ENCODE measurements at places on chromosomes 7 and 10.

DNA sequence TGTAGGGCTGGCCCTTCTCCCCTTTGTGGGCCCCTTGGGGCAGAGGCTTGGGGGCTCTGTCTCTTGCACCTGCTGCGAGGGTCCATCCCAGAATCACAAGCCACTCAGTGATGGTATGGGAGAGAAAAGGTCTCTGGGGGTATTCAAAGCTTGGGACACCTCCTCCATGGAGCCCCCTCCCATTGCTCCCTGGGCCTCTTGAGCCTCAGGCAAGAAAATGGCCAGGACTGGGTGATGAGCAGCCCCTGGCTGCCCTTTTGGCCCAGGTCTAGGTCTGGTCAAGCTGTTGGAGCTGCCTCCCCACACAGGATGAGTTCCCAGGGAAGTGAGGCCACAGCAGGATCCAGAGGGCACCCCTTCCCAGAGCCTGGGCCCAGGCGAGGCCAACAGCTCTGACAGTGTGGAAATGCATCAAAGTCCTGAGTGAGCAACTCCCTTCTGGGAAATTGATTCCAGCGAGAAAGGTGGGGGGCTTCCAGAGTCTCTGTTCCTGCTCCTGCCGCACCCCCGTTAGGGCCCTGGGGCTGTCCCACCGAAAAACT is 3.4 kb upstream of the MYL7 start:
- DNase-seq: no peak

GRCh38 chr10:76778914-76779795 is 858.5 kb downstream of the KCNMA1 start:
- peak; percentile 12 for DNase-seq

GRCh38 chr7:36285276-36285675 is 104.4 kb upstream of the ANLN start:
- no peak for DNase-seq

GRCh38 chr7:130024390-130024789 is 26.8 kb downstream of the ZC3HC1 start:
- DNase-seq: no peak

- DNase-seq: no peak
Measured at GRCh38 chr7:38316733-38317360, 43.4 kb upstream of the TARP start.

DNA sequence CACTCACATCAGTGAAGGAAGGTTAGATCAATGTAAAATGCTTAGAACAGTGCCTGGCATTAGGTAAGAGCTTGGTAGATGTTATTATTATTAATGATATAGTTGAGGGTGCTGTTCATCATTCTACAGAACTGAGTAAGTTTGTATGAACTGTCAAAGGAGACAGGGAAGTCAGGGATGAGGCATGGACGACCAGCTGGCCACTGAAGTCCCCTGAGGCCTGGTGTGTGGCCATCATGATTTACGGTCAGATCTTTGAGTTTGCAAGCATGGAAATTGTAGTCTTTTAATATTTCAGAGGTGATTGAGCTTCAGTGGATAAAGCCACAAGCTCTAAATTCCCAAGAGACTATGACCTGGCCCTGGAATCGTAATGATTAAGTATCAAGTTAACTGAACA is 6.9 kb downstream of the ARMC3 start:
- no peak for DNase-seq

DNA sequence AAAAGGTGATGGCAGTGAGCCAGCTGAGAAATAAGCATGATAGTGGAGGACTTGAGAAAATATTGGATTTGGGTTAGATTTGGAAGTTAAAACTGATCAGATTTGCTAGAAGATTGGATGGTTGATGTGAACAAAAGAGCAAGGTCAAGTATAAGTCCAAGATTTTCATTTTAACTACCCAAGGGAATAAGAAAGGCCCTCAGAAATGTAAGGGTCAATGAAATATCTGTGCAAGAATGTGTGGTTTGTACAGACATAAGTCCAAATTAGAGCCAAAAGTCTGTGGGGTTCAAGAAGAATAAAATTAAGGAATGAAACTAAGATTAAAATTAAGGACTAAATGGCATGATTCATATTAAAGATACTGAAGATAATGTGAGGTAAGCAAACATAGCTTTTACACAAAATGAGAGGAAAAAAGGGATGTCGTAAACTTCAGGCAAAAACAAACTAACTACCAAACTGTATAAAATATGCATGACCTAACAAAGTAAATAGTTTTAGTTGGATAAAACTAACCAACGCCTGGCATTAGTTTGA is 78.4 kb upstream of the CACNA2D1 start:
- no peak for DNase-seq

- no peak for DNase-seq
Measured at GRCh38 chr7:121901026-121901425, 28.1 kb downstream of the PTPRZ1 start.

- DNase-seq: no peak
Measured at GRCh38 chr7:157793087-157793353, 456.2 kb downstream of the DNAJB6 start.

DNA sequence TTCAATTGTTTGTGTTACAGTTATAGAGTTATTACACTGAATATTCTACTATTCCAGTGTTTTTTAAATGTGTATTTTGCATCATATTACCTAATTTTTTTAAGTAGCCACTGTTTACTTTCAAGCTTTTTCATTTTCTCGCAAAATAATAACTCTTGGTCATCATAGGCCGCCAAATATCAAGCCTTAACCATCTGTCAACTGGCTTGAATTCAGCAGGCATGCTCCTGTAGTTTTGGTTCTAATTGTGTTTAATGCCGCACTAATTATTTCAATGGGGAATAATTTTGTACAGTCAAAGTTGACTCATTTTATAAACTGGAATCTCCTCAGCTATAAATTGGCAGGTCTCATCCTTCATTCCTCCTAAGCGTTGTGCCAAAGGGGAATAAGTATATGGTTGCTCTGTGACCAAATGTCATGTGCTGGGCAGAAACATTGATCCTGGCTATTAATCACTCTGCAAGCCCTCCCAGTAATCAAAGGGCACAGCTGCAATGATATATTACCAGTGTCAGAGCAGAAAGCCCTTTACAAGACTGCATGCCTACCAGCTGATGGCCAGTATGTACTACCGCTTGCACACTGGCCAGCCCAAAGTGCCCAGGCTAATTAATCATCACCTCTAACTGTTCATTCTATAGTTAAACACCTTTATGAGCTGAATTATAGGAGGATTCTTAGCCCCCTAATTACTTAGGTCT is 74.8 kb downstream of the SKAP2 start:
- no peak for DNase-seq

DNA sequence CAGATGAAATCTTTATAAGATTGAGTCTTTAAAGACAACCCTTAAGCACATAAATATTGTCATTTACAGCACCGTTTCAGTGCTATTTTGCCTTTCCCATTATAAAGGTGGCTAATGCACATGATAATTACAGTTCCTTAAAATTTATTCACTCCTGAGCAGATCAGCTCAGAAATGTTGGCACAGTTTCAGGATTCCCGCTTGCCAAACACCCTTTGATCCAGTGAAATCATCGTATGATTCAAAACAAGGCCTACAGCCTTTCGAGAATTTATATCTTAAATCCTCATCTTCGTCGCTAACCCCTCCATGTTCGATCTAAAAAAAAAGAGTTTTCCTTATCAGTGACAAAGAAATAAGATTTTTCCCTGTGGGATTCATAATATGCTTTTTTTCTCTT is 14.1 kb upstream of the SOSTDC1 start:
- no peak for DNase-seq

DNA sequence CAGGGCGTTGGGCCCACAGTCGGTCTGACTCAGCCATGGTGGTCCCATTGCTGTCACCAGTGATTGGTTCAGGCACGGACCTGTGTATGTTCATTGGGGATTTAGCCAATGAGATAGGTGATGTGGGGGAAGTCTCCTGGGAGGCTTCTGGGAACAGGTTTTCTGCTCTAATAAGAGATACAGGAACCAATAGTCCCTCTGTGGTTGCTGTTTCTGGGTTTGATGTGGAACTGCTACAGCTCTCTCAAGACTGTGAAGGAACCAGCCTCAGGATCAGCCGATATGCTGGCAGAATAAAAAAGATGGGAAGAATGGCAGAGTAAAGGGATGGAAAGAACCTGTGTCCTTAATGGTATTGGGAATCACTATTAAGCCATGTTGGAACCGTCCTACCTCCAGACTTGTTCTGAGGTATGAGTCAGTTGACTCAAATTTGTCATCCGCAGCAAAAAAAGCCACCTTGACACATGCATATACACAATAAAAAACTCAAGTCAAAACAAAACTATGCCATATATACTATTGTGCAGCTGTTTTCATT is 70.6 kb downstream of the MCMBP start:
- no peak for DNase-seq

- DNase-seq: no peak
Measured at GRCh38 chr7:157570531-157571200, 233.9 kb downstream of the DNAJB6 start.

DNA sequence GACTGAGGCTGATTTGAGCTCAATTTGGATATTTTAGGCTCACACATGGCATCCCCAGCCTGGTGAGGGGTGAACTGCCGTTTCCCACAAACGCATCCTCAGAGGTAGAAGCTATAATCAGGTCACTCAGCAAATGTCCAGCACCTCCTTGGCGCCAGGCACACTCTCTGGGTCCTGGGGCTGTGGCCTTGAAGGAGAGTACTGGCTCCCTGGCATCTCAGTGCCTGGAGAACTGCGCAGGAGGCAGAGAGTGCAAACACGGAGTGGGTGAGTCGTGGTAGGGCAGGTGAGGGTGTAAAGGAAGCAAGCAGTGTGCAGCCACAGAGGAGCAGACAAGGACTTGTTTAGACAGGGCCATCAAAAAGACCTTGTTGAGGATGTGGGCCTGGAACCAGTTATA is 224.0 kb upstream of the ZNF32 start:
- DNase-seq: no peak

DNA sequence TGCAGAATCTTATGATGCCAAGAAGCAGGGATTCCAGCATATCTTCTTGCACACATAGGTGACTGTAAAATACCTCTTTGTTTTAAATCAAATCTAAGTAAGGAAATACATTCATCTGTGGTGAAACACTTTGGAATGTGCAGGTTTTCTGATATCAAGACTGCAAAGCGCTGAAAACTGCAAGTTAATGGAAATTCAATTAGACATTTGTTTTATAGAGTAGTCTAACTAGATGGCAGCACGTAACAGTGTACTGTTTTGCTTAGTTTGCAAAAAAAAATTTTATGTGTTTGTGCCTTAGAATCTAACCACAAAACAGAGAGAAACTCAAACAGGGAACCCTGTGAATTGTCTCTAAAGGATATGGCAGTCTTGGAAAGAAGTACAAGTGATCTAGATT is 259.2 kb downstream of the HDAC9 start:
- no peak for DNase-seq

DNA sequence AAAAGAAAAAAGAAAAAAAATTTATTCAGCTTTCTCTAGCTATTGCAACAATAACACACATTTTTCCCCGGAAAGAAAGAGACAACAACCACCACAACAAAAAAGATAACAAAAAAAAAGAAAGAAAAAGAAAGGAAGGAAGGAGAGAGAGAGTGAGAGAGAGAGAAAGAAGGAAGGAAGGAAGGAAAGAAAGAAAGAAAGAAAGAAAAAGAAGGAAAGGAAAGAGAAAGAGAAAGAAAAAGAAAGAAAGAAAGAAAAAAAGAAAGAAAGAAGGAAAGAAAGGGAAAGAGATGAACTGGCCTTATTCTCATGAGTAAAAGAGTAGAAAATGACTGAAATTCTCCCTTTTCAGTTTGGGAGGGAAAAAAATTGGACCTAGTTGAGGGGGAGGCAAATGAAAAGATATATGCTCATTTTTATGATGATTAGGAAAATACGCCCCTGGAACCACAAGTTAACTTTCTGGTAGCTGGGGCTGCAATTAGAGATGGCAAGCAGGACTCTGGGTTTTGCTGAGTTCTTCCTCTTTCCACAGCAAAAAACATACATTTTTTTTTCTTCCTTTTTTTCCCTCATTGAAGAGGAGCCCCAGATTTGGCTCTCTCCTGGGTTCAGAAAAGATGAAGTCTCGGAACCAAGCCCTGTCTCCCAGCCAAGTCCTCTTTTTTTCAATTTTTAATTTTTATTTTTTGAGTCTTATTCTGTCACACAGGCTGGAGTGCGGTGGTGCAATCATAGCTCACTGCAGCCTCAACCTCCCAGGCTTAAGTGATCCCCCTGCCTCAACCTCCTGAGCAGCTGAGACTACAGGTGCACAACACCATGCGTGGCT is 12.6 kb upstream of the PRDX3 start:
- DNase-seq: no peak

GRCh38 chr7:77258014-77258413 is 58.4 kb upstream of the FGL2 start:
- no peak for DNase-seq

DNA sequence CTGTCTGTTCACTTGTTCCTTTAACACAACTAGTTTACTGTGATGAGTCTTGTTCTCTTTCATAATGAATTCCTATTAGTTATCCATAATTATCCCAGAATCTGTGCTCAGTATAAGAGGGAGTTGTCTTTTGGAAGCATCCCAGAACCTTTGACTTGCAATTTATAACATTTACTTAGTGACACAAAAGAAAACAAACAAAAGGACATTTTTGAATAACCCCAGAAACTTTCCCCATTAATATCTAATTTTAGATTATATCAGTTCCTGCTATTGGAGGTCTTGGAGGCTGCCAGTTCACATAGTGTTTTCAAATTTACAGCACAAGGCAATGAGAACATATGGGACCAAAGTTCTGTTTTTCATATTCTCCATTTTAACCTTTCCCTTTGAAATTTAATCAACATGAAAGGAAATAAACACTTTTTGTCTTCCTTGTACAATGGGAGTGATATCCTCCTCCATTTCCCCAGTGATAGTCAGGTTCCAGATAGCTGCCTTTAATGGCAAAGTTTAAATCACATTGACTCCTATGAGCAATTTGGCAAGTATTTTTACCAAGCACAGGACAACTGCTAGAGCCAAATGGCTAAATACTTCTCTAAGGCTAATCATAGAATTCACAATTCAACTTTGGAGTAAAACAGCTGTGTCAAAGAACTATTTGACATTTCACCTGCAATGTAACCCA is 37.1 kb upstream of the GNAT3 start:
- no peak for DNase-seq

- no peak for DNase-seq
Measured at GRCh38 chr10:4006051-4006450, 221.0 kb upstream of the KLF6 start.

DNA sequence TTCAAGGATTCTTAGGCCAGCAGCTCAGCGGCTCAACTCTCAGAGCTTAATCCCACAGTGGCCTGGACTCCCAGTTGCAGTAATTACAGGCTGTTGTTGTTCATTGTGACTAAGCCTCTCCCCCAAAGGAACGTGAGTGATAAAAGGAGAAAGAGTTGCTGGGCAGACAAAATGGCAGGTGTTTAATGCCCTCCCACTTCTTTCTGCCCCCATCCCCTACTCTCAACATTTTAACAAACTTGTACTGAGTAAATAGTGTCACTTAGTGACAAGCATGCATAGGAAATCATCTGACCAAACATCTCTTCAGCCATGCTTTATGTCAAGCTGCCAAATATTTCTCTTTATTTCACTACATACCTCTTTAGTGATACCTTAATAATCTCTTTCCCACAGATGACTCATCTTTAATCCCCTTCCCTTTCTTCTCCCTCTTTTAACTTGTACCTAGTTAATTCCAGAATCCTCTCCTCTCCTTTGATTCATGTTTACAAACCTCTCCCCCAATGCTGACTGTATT is 12.4 kb upstream of the MTERF1 start:
- no peak for DNase-seq

All from HFF-Myc (cell line).